ENCODE measurements at places on chromosomes 6 and 20. TPM values are rescaled to one million over a fixed set of nuclear protein-coding genes. Genes with fewer than 3 reads are reported as not detected.

- no peaks in the 10 kb centered on the region for H3K27me3 ChIP-seq
- H3K4me1 ChIP-seq, result no peaks in the 10 kb centered on the region
- DNase-seq, result no peak
- H3K36me3 ChIP-seq, result no peaks in the 10 kb centered on the region
Measured at GRCh38 chr6:1082285-1082935, 229.5 kb upstream of the FOXQ1 start.

- H3K27me3 ChIP-seq, result no peaks in the 10 kb centered on the region
- no peak overlapping the region for H3K27ac ChIP-seq
- no peaks in the 10 kb centered on the region for H3K36me3 ChIP-seq
- no peak for DNase-seq
- peaks cover 7% of the 10 kb centered on the region for H3K4me1 ChIP-seq
Measured at GRCh38 chr6:33590531-33591198, 10.6 kb upstream of the BAK1 start.

- no peaks in the 10 kb centered on the region for H3K36me3 ChIP-seq
- H3K4me1 ChIP-seq, result no peaks in the 10 kb centered on the region
- DNase-seq, result no peak
- H3K27me3 ChIP-seq, result no peaks in the 10 kb centered on the region
- H3K27ac ChIP-seq, result no peak overlapping the region
Measured at GRCh38 chr6:155771822-155772221, 316.2 kb upstream of the NOX3 start.

CCM2L gene
- not detected for total RNA-seq

Data from naive thymus-derived CD4-positive, alpha-beta T cell (primary cell).